ENCODE measurements at places on chromosomes 6 and 20. TPM values are rescaled to one million over a fixed set of nuclear protein-coding genes. Genes with fewer than 3 reads are reported as not detected.

Gene NT5DC1
- total RNA-seq: 3.7 TPM

Gene CDH26
- total RNA-seq: 0.47 TPM

Gene TBCC
- total RNA-seq: 41.9 TPM

Gene CENPQ
- 5.1 TPM for total RNA-seq

Gene EPPIN
- not detected for total RNA-seq

Gene PRICKLE4
- 6.9 TPM for total RNA-seq

Gene ZNF831
- under 0.01 TPM for total RNA-seq

Gene NKX2-2
- not detected for total RNA-seq

Gene NRN1
- 56.3 TPM for total RNA-seq

Gene TUBB1
- total RNA-seq: not detected

Gene PRSS35
- not detected for total RNA-seq

Gene AIF1
- total RNA-seq: not detected

Gene SMPDL3A
- total RNA-seq: 6.3 TPM

Gene PCED1A
- total RNA-seq: 19.8 TPM
